ENCODE measurements at places on chromosomes 4 and X. TPM values are rescaled to one million over a fixed set of nuclear protein-coding genes. Genes with fewer than 3 reads are reported as not detected.

DNA sequence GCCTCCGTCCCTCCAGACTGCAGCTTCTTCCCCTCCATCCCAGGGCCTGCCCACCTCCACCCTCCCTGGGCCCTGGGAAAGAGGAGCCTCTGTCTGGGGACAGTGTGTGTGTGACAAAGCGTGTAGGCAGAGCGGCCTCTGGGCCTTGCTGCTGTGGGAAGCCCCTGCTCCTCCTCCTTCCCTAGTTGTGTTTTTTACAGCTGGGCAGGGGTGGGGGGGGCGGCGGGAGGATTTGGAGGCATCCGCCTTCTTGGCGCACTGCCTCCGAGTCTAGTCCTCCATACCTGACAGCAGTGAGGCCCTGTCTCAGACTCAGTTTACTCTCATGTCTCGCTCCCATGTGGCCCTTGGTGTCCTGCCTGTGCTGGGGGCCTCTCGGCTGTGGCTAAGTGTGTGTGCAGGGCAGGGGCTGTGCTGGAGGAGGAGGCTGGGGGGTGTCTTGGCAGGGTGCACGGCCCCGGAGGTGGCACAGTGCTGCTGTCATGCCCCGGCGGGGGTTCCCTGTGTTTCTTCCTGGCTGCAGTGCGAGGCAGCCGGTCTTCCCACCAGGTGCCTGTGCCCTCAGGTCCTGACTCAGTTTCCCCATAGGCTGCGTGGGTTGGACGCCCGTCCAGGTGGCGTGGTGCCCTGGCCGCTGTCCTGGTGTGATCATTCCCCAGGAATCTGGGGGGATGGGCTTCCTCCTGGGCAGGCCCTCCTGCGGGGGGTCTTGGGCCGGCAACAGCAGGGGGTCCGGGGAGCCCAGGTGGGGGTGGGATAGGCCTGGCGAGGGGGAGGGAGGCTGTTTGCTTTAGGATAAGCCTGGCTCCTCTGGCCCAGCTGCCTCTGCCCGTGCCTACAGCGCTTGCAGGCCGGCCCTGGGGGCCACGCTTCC, 7.0 kb downstream of the FGFRL1 start:
- H3K36me3 ChIP-seq: no peaks in the 10 kb centered on the region
- H3K27me3 ChIP-seq: no peaks in the 10 kb centered on the region
- H3K27ac ChIP-seq: no peak overlapping the region
- no peak for DNase-seq
- H3K4me3 ChIP-seq: no peak overlapping the region
- H3K4me1 ChIP-seq: peaks cover 2% of the 10 kb centered on the region

REPS2 gene
- total RNA-seq: 0.41 TPM

GRCh38 chr4:123510221-123510620, 113.6 kb downstream of the SPRY1 start:
- peaks cover 3% of the 10 kb centered on the region for H3K27me3 ChIP-seq
- no peak overlapping the region for H3K27ac ChIP-seq

DNA sequence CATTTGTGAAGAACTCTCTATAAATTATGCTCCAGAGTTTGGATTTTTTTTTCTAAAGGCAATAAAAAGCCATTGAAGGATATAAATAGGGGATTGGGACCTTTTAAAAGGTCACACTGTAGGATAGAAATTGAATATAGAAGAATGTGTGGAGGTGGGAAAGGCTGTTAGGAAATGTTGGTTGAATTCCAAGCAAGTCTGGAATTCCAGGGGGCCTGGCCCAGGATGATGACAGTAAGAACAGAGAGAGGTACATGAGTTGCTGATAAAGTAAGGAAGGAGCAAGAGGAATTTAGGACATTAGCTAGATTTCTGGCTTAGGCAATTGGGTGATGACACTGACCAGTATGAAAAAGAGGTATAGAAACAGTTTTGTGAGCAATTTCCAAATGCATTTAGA, 95.4 kb upstream of the USP38 start:
- H3K4me3 ChIP-seq: no peak overlapping the region
- peaks cover 3% of the 10 kb centered on the region for H3K27me3 ChIP-seq
- H3K4me1 ChIP-seq: no peaks in the 10 kb centered on the region
- no peak overlapping the region for H3K27ac ChIP-seq
- H3K36me3 ChIP-seq: no peaks in the 10 kb centered on the region

FAM9C gene
- total RNA-seq: not detected

DNA sequence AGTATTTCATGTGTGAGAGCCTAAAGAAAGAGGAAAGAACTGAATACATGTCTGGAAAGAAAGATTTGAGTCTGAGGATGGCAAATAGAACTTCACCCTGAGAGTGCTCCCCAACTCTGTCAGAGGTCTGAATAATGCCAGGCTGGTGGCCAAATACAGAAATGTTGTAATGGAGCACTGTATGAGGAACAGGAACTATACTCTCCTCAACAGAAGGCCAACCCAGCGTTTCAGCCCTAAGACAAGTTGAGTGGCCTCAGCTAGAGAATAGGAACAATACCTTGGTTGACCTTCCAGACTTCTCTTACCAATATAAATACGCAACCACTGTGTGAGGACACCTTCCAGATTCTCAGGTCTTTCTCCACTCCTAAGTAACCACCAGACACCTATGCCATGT, 94.5 kb upstream of the STIM2 start:
- no peaks in the 10 kb centered on the region for H3K4me1 ChIP-seq
- no peaks in the 10 kb centered on the region for H3K27me3 ChIP-seq
- H3K4me3 ChIP-seq: no peak overlapping the region
- no peak for DNase-seq
- H3K27ac ChIP-seq: no peak overlapping the region

Measured in naive thymus-derived CD8-positive, alpha-beta T cell (primary cell).